NCI-H226 (cell line): ENCODE measurements at places on chromosomes 3 and 15.

GRCh38 chr3:111807826-111808225, 51.2 kb upstream of the PHLDB2 start:
- no peak for DNase-seq

- DNase-seq, result peak; percentile 67
Measured at GRCh38 chr15:90665288-90666134, 51.6 kb upstream of the BLM start.

GRCh38 chr3:125374501-125374995, 577 bp downstream of the ZNF148 start:
- DNase-seq, result peak; percentile 66

DNA sequence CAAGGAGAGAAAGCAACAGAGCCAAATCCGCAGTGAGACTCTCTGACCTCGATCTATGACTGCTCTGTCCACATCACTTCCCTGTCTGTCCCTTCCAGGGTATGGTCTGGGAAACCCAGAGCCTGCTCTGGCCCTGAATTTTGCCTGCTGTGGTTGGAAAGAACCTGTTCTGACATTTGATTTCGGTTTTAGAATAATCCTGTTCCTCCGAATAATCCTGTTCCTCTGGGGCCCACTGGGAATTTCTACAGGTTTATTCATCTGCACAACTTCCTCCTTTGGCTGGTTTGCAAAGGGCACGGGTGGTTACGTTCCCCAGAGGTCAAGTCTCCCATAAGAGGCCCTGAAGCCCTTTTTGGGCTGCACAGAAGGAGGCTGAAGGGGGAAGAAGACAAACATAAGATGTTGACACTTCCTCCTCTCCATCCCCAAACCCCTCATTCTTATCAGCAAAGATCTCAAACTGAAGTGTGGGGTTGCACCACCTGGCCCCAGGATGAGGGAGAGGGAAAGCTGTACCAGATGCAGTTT, 10.6 kb downstream of the LAMP3 start:
- DNase-seq, result no peak

DNA sequence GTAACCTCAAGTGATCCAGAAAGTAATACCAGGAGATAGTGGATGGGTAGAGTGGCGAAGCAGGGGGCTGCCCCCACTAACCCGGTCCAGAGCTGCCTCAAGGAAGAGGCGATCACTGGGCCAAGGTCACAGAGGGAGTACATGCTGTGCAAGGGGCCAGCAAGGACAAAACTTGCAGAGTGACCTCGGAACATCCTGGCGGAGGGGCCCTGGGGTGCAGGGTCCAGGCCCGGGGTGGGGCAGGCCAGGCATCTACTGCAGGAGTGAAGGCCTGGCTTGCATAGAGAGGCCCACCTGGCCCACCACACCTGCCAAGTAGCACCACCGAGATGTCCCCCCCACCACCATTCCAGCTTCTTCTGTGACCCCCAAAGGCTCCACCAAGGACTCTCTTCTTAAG, 17.6 kb downstream of the IQSEC1 start:
- DNase-seq, result no peak

DNA sequence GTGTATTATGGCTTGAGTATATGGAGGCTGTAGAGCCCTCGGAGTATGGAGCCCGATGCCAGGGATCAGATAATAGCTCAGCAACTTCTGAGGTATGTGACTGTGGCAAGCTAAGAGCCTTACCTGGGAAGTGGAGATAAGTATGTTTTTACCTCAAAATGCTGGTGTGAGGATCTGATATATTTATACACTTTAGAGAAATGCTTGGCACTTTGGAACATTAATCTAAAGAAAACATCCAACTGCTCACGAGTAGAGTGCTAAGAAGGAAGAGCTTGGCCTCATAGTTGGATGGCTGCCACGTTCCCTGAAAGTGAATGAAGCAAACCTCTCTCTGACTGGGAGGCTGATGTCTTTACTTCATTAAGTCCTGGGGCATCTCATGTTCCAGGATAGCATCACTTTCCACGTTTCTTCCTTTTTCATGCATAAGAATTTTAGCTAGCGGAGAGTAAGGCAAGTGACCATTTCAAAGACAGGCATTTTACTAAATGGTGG, 58.9 kb upstream of the GOLGA8J start:
- peak; percentile 33 for DNase-seq

- no peak for DNase-seq
Measured at GRCh38 chr3:52237006-52237656, 1.8 kb downstream of the TWF2 start.

DNA sequence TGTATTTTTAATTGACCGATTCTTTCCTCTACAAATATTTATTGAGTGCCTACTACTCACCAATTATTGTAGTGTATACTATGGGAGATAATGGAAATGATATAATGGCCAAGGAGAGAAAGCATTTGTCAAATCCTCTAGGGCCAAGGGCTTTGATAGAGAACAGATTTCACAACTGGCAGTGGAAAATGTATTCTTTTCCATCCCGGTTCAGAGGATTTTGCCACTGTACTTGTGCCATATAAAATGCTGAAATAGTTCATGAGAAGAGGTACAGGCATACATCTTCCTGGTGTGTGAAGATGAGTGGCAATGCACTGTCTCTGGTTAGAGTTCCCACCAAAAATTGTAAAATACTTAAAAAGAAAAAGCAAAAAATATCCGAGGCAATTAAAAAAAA, 451.6 kb upstream of the TPRG1 start:
- no peak for DNase-seq

DNA sequence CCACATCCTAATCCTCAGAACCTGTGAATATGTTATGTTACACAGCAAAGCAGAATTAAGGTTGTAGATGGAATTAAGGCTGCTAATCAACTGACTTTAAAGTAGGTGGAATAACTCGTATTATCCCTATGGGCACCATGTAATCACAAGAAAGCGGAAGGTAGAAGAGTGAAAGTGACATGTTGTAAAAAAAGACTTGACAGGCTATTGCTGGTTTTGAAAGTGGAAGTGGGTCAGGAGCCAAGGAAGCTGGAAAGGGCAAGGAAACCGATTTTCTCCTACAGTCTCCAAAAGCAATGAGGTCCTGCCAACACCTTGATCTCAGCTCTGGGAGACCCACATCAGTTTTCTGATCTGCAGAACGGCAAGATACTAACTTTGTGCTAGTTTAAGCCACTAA, 6.6 kb downstream of the TP63 start:
- DNase-seq, result no peak

DNA sequence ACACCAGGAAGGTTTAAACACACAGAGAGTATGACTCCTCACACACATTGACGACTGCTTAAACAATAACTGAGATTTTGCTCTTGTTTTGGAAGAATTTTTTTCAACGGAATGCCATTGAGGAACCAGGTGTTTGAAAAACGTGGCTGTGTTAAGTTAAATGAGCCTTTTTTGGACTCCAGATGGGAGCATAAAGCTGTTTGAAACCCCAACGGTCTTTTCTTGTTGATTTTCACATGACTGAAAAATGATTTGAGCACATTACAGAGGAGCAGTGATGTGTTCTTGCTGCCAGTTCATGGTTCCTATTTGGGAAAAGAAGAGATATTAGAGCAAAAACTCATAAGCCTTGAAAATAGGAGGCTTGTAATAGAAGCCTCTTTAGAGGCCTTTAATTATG, 97.8 kb upstream of the SELENOK start:
- DNase-seq, result no peak

DNA sequence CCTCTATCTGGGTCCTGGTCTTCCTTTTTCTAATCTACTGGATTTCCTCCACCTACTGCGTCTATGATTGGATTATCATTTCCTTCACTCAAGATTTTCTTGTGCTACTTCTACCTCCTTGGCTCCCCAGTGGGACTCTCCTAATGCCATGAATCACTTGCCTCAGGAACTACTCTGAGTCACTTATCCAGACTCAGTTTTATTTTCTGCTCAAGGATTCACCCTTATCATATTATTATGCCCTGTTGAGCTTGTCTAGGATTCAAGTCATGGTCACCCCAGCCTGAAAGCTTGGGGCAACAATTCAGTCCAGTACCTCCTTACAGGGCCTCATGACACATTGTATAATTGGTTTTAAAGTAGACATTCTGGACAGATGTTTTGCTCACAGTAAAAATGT, 968.1 kb downstream of the ROBO1 start:
- DNase-seq, result peak; percentile 8

GRCh38 chr3:192831111-192831644, 86.5 kb downstream of the MB21D2 start:
- DNase-seq, result peak; percentile 63

- DNase-seq, result no peak
Measured at GRCh38 chr3:143480344-143480743, 360.8 kb downstream of the CHST2 start.

DNA sequence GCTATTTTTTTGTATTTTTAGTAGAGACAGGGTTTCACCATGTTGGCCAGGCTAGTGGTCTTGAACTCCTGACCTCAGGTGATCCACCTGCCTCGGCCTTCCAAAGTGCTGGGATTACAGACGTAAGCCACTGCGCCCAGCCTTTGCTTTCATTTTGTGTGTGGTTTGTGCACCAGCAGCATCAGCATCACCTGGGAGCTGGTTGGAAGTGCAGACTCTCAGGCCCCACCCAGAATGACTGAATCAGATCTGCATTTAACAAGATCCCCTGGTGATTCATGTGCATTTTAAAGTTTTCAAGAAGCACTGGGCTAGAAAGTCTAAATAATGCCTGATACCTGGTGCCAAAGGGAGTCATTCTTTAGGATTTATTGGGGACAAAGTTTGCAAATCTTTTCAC, 73.4 kb upstream of the BNIP2 start:
- peak; percentile 67 for DNase-seq

DNA sequence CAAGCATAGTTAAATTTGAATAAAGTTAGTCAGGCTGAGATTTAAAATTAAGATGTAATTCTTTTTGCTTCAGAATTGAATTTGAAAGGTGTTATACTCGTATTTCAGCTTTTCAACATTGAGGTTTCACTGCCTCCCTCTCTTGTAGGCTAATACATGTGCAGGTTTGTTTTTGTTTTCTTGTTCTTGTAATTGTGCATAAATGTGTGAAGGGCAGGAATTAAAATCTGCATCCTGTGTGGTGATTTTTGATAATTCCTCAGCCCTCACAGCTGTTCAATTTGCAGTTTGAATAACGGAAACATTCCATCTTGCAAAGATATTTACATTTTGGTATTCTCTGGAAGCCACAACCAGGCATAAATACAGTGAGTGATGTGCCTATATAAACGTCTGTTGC, 24.9 kb upstream of the PLSCR1 start:
- no peak for DNase-seq

GRCh38 chr3:188421151-188421821, 267.3 kb downstream of the LPP start:
- peak; percentile 23 for DNase-seq

DNA sequence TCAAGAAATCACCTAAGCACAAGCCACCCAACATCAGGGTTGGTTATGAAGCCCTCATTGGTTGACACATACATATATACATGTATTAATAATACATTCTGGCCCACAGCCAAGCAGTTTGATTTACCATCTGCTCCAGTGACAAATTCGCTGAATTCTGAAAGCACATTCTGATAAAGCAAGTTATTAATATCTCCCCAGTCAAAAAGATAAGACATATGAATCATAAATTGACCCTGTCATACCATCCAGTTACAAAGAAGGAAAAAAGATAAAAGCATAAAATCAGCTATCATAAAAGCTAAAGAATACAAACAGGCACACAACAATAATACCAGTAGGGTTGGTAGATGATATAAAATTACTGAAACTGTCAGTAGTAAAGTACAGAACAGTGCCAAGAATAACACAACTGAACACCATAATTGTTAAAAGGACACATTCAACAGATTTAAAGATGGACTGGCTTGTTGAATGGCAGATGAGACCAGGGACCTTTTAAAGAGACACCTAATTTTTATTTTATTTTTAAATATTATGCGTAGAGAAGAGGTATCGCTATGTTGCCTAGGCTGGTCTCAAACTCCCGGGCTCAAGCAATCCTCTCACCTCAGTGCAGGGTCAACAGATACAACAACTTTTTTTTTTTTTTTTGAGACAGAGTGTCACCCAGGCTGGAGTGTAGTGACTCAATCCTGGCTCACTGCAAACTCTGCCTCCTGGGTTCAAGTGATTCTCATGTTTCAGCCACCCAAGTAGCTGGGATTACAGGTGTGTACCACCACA, 7.7 kb downstream of the SNX4 start:
- DNase-seq, result peak; percentile 90

DNA sequence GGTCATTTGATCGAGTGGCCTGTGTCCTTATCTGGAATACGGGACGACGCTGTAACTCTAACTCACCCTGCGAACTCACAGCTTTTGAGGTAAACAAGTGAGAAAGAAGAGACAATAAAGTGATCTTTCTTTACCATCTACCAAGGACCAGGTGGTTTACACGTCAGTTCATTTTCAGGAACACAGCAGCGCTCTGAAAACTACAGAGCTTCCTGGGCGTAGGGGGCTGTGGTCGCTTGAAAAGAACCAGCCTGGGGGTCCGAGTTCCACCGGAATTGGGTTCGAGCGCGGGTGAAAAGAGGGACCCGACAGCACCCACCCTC, 357 bp downstream of the KIAA1143 start:
- no peak for DNase-seq

GRCh38 chr3:128289534-128289933, 136.3 kb downstream of the EEFSEC start:
- no peak for DNase-seq

DNA sequence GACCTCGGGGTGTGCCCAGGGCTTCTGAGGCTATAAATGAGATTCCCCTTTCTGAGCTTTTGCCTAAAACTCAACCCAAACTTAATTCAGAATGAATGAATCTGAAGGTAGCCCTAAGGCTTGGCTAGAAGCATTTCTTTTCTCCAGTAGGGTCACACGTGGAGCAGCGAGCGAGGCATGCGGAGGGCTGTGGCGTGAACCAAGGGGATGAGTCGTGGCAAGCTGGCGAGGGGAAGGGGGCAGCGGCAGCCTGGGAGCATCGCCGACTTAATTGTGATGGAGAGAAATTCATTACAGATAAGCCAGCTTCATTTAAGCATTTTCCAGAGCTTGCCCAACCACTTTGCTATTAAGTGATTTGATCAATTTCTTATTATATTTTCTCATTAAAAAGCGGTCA, 79.9 kb downstream of the CHSY1 start:
- DNase-seq, result no peak

- no peak for DNase-seq
Measured at GRCh38 chr15:101472033-101472432, 17.5 kb downstream of the PCSK6 start.

- no peak for DNase-seq
Measured at GRCh38 chr3:172929451-172929850, 178.9 kb downstream of the ECT2 start.

- DNase-seq, result no peak
Measured at GRCh38 chr15:69272139-69272538, 26.6 kb upstream of the PAQR5 start.

DNA sequence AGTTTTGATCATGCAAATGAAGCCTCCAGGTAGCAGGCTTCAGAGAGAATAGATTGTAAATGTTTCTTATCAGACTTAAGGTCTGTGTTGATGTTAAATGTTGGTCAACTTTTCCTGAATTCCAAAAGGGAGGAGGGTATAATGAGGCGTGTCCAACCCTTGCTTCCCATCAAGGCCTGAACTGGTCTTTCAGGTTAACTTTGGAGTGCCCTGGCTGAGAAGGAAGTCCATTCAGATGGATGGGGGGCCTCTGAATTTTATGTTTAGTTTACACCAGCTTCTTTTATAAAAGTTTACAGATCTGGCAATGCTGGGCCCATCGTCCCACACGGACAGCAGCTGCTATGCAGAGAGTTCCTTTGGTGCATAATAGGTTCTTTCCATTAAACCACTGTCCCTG, 8.9 kb downstream of the CCDC13 start:
- no peak for DNase-seq
